Spleen (tissue), 13 donors: ENCODE measurements at places on chromosomes 5 and 9. TPM values are rescaled to one million over a fixed set of nuclear protein-coding genes. Genes with fewer than 3 reads are reported as not detected.

GRCh38 chr5:148805326-148806290 is 20.8 kb upstream of the ADRB2 start:
- H3K27ac ChIP-seq: peak overlapping the region; percentile 80
- H3K4me1 ChIP-seq: peaks cover 51% of the 10 kb centered on the region
- no peaks in the 10 kb centered on the region for H3K27me3 ChIP-seq
- no peaks in the 10 kb centered on the region for H3K36me3 ChIP-seq

GRCh38 chr5:24788829-24789514 is 144.2 kb upstream of the CDH10 start:
- no peaks in the 10 kb centered on the region for H3K4me1 ChIP-seq
- no peaks in the 10 kb centered on the region for H3K27me3 ChIP-seq
- no peak overlapping the region for H3K27ac ChIP-seq
- no peaks in the 10 kb centered on the region for H3K36me3 ChIP-seq
- DNase-seq: no peak
- no peak overlapping the region for H3K4me3 ChIP-seq

DNA sequence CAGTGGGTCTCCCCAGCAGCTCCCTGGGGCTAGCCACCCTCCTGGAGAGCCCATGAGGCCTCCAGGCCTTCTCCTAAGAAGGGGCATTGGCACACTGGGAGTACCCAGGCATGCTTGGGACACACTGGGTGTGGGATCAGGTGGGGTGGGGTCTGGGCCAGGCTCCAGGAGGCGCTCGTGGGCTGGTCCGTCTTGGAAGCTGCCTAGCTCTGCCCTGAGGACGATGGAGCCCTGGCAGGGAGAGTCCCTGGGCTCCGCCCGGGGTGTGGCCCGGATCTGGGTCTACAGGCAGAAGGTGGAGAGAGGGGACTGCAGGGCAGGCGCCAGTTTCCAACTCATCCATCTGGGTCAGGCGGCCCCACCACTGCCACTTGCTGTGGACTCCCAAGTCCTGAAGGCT is 2.4 kb downstream of the PRRX2 start:
- H3K4me3 ChIP-seq: no peak overlapping the region
- peaks cover 23% of the 10 kb centered on the region for H3K4me1 ChIP-seq
- no peak for DNase-seq

DNA sequence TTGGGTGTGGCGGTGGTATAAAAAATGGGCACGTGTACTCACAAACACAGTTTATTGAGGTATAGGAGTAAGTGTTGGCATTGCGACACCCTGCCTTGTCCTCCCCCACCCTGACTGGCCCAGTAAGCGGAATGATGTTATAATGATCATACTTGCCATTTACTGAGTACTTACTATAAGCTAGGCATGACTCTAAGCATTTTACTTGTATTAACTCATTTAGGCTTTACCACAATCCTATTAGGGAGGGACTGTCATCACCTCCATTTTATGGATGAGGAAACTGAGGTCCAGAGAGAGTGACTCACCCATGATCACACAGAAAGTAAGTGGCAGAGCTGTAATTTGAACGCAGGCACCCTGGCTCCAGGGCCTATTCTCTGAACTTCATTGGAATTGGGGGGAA is 2.3 kb downstream of the SMIM3 start:
- H3K27me3 ChIP-seq: peaks cover 21% of the 10 kb centered on the region
- peak overlapping the region; percentile 74 for H3K4me3 ChIP-seq
- H3K27ac ChIP-seq: peak overlapping the region; percentile 91
- H3K36me3 ChIP-seq: no peaks in the 10 kb centered on the region
- H3K4me1 ChIP-seq: peaks cover 83% of the 10 kb centered on the region

DNA sequence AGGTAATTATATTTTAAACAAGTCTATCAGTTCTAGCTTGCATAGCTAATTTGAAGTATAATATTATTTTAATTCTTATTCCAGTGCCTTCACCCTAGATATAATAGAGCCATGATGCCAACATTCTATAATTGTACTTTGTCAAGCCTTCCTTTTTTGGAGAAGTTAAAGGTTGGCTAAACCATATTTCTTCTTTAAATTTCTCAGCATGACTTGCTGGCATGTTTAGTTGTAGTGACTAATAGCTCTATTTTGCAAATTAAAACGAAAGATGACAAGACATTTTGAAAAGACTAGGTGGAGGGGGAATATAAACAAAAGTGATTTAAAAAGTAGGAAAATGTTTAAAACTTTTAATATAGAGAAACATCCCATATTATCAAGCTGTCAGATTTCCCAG is 400.7 kb downstream of the PSAT1 start:
- no peak overlapping the region for H3K4me3 ChIP-seq
- H3K27me3 ChIP-seq: no peaks in the 10 kb centered on the region
- H3K27ac ChIP-seq: no peak overlapping the region
- no peaks in the 10 kb centered on the region for H3K36me3 ChIP-seq
- no peak for DNase-seq

GRCh38 chr5:133494232-133494922 is 118.0 kb downstream of the FSTL4 start:
- H3K36me3 ChIP-seq: no peaks in the 10 kb centered on the region
- no peaks in the 10 kb centered on the region for H3K4me1 ChIP-seq
- no peak overlapping the region for H3K27ac ChIP-seq
- no peak overlapping the region for H3K4me3 ChIP-seq

DNA sequence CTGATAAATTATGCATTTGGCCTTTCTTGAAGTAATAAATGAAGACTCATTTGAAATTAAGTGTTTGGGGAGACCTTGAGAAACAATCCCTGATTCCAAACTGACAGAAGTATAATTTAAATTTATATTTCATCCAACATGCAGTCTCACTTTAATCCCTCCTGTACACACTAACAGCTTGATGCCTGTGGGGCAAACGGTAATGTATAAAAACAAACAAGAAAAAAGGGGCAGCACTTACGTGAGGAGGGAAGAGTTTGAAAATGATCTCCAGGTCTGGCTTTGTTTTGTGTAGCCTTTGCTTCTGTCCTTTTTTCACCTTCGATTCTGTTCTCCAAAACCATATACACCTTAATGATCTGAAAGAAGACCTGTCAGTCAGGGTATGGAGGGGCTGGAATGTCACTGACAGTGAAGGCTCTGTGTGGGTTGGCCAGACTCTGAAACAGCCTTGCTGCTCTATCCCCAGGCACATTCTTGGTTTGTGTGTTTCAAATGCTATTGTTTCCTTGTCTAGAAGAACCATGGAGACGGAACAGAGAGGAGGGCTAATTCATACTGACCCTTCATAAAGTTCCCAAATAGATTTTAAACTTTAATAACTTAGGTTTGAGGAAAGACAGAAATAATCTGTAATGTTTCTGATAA is 338.2 kb upstream of the WWC1 start:
- no peak overlapping the region for H3K4me3 ChIP-seq
- H3K4me1 ChIP-seq: no peaks in the 10 kb centered on the region

DNA sequence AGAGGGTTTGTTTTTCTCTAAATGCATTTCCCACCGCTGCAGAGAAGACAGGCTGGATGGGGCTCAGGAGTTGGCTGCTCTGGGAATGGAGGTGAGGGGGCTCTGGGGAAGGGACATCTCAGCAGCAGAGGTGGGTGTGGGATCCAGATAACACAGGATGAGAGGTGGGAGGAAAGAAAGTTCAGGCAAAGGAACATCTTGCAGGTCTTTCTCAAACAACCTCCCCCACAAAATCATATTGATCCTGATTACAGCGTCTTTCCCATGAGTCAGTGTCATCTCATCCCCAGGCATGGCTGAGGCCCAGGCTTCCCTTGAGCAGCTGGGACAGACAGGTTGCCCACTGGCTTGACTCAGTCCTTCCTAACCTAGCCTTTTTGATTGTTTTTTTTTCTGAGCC is 11.3 kb upstream of the ACSL6 start:
- peaks cover 35% of the 10 kb centered on the region for H3K4me1 ChIP-seq
- H3K27ac ChIP-seq: no peak overlapping the region
- no peaks in the 10 kb centered on the region for H3K36me3 ChIP-seq
- H3K27me3 ChIP-seq: peaks cover 7% of the 10 kb centered on the region
- no peak overlapping the region for H3K4me3 ChIP-seq

- H3K4me3 ChIP-seq: no peak overlapping the region
- H3K4me1 ChIP-seq: no peaks in the 10 kb centered on the region
- DNase-seq: no peak
- no peak overlapping the region for H3K27ac ChIP-seq
- H3K36me3 ChIP-seq: no peaks in the 10 kb centered on the region
- H3K27me3 ChIP-seq: no peaks in the 10 kb centered on the region
Measured at GRCh38 chr5:19179571-19179970, 808.4 kb downstream of the CDH18 start.

- no peak overlapping the region for H3K4me3 ChIP-seq
- no peaks in the 10 kb centered on the region for H3K27me3 ChIP-seq
- no peaks in the 10 kb centered on the region for H3K36me3 ChIP-seq
- H3K4me1 ChIP-seq: no peaks in the 10 kb centered on the region
Measured at GRCh38 chr5:88049156-88049555, 219.5 kb downstream of the TMEM161B start.

The CCDC183 gene
- 1.2 TPM for polyA plus RNA-seq

The GDA gene
- polyA plus RNA-seq: 0.03 TPM

DNA sequence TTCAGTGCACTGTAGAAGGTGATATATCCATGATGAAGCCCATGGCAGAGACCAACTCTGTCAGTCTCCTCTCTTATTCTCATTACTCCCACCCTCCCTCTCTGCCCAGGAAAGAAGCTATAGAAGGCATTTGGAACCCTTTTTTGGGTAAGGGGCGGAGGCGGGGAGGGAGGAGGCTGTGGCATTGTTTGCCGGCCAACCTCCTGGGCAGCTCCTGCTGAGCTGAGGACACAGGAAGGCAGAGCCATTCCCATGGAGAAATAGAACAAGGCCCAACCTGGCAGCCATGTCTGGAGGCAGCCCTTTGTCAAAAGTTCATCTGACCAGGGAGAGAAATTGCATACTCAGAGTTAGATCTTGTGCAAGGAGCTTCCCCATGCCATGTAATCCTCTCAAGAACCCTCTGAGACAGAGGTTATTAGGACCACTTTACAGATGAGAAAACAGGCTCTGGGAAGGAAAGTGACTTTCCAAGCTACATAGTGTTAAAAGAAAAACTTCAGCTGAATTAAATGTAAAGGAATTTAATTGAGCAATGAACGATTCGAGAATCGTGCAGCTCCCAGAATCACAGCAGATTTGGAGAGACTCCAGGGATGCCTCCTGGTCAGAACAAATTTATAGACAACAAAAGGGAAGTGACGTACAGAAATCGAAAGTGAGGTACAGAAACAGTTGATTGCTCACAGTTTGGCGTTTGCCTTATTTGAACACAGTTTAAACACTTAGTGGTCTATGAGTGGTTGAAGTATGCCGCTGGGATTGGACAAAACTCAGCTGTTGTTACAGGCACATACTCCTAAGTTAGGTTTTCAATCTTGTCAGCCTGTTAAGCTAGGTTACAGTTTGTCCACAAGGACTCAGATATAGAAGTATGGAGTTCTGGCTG is 158.6 kb downstream of the MELK start:
- H3K27me3 ChIP-seq: no peaks in the 10 kb centered on the region
- no peak overlapping the region for H3K27ac ChIP-seq
- DNase-seq: no peak
- no peaks in the 10 kb centered on the region for H3K4me1 ChIP-seq
- no peaks in the 10 kb centered on the region for H3K36me3 ChIP-seq

DNA sequence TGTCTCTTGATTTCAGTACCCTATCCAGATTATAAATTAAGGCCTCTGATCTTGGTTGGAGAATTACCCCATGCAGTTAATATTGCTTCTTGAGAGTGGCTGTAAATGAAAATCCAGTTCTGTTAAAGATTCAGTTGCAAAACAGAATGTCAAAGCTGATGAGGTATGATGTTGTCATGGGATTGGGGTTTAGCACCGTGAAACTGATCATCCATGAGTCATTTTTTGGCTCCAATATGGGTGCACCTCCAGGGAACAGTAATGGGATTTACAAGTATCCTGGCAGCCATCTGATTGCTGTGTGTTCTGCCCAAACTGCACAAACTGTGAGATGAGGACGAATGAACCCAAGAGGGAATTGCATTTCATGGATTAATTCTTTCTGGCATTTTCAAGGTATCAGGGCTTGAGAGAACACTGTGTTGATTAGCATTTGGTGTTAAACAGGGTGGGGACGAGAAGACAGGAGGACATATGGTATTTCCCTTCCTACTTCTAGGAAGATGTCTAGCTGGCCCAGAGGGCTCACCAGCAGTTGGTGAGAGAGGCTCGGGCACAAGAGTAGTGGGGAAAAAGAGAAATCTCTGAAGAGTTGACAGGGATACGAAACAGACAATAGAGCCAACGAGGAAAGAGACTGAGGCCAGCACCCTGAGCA is 214.7 kb downstream of the GAS1 start:
- no peaks in the 10 kb centered on the region for H3K4me1 ChIP-seq
- H3K27me3 ChIP-seq: no peaks in the 10 kb centered on the region
- no peak overlapping the region for H3K27ac ChIP-seq
- no peaks in the 10 kb centered on the region for H3K36me3 ChIP-seq
- no peak overlapping the region for H3K4me3 ChIP-seq
- no peak for DNase-seq

The IPPK gene
- 6.1 TPM for polyA plus RNA-seq

The CD274 gene
- 1.8 TPM for polyA plus RNA-seq

- DNase-seq: no peak
- H3K27ac ChIP-seq: no peak overlapping the region
- H3K4me1 ChIP-seq: peaks cover 18% of the 10 kb centered on the region
- H3K27me3 ChIP-seq: no peaks in the 10 kb centered on the region
Measured at GRCh38 chr5:76337953-76338451, 65.1 kb upstream of the IQGAP2 start.

GRCh38 chr9:116236979-116237378 is 83.4 kb downstream of the PAPPA start:
- no peak overlapping the region for H3K27ac ChIP-seq
- no peaks in the 10 kb centered on the region for H3K4me1 ChIP-seq
- H3K4me3 ChIP-seq: no peak overlapping the region

DNA sequence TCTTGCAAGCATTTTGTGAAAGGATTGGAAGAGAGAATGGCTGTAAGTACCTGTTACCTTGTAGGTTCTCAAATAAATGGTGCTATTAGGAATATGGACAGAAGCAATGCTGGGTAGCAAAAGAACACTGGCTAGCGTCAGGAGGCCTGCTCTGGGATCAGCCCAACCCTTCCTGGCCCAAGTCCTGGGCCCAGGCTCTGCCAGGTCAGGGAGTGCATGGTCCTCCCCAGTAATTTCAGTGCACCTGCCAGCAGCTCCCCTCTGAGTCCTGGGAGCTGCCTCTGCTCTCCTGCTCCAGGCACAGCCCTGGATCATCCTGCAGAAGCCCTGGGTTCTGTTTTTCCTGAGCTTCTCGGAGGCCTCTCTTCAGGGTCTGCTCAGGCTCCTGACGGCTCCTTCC is 89.5 kb upstream of the ARAP3 start:
- no peak for DNase-seq
- no peaks in the 10 kb centered on the region for H3K4me1 ChIP-seq
- H3K4me3 ChIP-seq: no peak overlapping the region
- no peak overlapping the region for H3K27ac ChIP-seq
- peaks cover 8% of the 10 kb centered on the region for H3K27me3 ChIP-seq

The MAMDC2 gene
- 1.5 TPM for polyA plus RNA-seq

DNA sequence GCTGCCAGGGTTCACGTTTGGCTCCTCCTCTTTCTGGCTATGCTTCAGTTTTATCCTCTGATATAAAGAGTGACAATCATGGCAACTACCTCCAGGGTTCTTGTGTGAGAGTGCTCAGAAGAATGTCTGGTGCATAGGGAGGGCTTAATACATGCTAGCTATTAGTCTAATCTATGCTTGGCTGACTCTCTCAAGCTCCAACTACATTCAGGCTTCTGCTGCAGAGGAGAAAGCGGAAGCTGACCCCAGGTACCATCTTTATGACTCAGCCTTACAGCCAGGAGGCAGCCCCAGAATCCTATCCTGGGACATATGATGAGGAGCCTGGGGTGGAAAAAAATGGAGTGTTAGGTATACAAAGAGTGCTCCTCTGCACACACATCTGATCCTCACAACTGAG is 32.1 kb upstream of the RASGRF2 start:
- no peak overlapping the region for H3K27ac ChIP-seq
- no peak for DNase-seq
- H3K27me3 ChIP-seq: no peaks in the 10 kb centered on the region
- H3K4me3 ChIP-seq: no peak overlapping the region
- H3K36me3 ChIP-seq: no peaks in the 10 kb centered on the region
- H3K4me1 ChIP-seq: no peaks in the 10 kb centered on the region
